ENCODE measurements at places on chromosomes 4 and X. TPM values are rescaled to one million over a fixed set of nuclear protein-coding genes. Genes with fewer than 3 reads are reported as not detected.

NPY2R gene
- not detected for total RNA-seq

RTL3 gene
- not detected for total RNA-seq

NUDT10 gene
- total RNA-seq: 4.6 TPM

GNPDA2 gene
- total RNA-seq: 15.8 TPM

CDKL5 gene
- total RNA-seq: 42.3 TPM

PFKFB1 gene
- 0.89 TPM for total RNA-seq

STAP1 gene
- total RNA-seq: 0.65 TPM

ATP1B4 gene
- total RNA-seq: not detected

SPANXD gene
- not detected for total RNA-seq

WDR45 gene
- total RNA-seq: 60.8 TPM

TCEAL6 gene
- 1.4 TPM for total RNA-seq

UGT2B17 gene
- total RNA-seq: 0.23 TPM

DNA sequence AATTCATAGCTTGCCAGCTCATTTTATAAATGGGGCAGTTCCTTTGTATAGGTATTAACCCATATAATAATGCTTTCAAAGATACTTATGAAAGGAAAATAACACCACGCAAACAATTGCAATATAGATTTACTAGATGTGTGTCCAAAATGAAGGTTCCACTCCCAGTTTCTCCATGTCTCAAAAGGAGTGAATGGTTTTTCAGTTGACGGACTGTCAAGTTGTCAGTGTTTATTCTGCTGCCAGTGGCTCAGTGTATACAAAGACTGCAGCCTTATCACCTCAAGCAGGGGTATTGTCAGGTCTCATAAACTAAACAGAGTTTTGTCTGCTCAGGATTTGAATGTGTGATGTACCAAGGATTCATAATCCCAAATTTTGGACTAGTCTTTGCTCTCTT lies 585.3 kb upstream of the ATOH1 start:
- no peak for DNase-seq

GRCh38 chrX:47351706-47352105 lies 18.7 kb upstream of the ZNF157 start:
- no peak for DNase-seq

DNA sequence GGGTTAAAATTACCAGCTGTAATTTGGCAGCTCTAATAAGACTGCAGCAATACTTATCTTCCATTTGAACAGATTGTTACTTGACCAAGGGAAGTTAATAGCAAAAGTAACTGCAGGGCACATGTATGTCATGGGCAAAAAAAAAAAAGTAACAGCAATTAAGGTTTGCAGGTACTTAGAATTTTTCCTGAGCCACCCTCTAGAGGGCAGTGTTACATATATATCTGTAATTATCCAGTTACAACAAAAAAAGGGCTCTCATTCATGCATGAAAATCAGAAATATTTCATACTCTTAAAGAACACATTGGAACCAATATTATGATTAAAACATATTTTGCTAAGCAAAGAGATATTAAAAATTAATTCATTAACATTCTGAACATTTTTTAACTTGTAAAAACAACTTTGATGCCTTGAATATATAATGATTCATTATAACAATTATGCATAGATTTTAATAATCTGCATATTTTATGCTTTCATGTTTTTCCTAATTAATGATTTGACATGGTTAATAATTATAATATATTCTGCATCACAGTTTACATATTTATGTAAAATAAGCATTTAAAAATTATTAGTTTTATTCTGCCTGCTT lies 25.1 kb downstream of the XIAP start:
- DNase-seq: no peak

DNA sequence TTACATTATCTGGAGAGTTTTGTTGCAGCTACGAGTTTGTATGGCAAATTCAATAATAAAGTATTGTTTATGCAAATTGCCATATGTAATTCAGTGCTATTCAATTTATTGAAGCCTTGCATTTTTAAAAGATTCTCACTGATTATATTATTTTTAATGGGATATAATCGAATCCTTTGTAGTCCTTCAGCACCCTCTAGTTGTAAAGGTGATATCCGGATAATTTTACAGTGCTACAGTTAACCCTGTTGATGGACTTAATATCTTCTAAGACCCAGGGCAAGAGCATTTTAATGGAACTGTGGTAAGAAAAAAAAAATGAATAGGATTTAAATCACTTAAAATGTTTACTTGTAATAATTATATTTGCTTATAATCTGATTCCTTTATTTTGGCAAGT lies 48.5 kb upstream of the GRIA2 start:
- DNase-seq: no peak

- DNase-seq: no peak
Observed at GRCh38 chr4:155444721-155445120, 68.0 kb upstream of the MAP9 start.

DNA sequence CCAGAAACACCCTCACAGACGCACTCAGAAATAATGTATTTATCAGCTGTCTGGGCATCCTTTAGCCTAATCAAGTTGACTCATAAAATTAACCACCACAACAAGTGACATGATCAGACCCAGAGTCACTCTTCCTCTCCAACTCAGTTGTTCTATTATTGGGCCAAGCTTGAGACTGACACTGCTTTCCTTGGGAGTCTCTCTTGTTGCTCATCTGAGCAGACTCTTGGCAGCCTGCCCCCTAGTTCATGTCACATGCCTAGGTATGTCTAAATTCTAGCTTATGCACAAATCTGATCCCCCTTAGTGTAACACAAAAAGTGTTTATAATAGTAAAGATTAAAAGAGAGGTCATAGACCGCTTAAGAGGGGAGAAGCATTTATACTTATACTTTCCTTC lies 72.6 kb upstream of the ADAMTS3 start:
- DNase-seq: no peak

- no peak for DNase-seq
Observed at GRCh38 chrX:17520016-17520615, 145.1 kb downstream of the NHS start.

DNA sequence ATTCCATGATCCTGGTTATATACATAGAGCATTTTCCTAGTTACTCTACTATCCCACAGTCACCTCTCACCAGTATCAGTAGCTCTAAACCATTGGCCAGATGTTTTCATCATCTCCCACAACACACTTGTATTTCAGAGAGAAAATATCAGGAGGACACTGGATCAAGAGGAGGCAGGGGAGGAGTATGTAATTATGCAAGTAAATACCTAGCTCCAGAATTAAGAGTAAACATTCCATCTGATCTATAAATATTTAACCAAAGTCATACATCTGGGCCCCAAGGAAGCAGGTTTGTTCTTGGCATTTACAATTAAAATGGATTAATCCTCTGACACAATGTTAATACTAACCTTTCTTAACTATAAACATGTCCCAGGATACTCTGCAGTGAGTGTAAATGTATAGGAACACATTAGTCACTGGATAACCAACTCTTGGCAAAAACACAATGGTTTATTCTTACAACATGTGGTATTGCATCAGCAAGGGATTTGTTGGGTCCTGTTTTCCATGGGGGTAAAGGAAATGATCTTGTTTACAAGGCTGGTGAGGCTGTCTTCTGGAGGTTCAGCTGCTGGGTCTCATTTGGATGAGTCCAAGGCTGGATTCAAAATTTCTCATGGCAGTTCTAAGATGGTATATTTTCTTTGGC lies 170.1 kb downstream of the ATG4A start:
- DNase-seq: no peak

DNA sequence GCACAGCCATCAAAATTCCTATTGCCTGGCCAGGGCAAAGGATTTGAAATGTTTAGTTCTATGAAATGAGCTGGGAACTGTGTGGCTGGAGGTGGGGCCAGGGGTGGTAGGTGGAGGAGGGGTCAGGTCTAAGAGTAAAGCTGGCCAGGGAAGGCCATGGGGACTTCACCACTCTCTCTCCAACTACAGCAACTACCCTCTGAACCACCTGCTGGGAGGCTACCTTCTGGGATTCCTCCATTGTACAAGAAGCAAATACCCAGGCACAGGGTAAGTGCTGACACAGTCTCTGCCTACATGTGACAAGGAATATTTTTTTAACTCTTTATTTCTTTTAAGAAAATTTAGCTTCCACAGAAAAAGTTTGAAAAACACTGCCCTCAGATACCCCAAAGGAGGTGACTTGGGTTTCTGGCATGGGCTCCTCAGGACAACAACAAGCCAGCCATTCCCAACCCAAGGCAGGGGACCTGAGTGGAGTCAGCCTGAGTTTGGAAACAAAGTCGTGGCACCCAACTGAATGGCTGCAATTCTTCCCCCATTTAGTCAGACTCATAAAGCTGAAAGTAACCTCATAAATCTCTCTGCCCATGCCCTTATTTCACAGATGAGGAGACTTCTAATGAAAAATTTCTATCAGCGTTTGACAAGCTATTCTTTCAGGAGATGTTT lies 593.8 kb upstream of the DIPK2B start:
- DNase-seq: no peak

GRCh38 chrX:74593593-74593992 lies 20.8 kb downstream of the RLIM start:
- DNase-seq: no peak

- no peak for DNase-seq
Observed at GRCh38 chr4:835148-836002, 9.4 kb upstream of the CPLX1 start.

DNA sequence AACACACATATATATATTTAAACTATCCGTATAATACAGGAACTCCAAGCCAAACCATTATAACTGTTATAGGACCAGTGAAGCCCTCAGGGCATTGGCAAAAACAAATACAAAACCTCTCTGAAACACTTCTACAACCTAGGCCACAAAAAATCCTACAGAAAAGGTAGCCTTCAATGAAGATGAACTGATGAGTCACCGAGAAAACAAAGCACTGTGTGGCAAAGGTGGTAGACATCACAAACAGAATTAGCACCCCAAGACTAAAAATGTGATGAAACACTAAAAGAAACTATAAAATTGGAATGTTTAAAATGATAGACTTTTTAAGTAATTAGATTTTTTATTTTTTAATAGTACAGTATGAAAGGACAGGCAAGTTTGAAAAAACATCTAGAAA lies 5.5 kb upstream of the HSPA4L start:
- no peak for DNase-seq

Data from ureter (tissue), 1 donor.